ENCODE measurements at places on chromosomes 3 and 15.

GRCh38 chr15:59178151-59178695, 28.4 kb upstream of the LDHAL6B start:
- DNase-seq: no peak

DNA sequence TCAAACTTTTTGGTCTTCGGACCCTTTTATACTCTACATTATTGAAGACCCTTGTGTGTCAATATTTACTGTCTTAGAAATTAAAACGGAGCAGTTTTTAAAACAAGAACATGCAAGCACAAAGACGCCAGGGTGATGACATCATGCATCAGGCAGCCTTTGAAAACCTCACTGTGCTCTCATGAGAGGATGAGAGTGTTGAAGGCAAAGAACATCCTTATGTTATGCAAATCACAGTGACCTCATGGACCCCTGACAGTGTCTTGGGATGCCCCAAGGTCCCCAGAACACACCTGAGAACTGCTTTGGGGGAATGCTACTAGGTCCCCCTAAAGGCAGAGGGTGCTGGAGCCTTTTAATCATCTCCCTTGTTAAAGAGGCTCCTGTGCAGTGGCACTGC, 51.6 kb downstream of the CHDH start:
- no peak for DNase-seq

DNA sequence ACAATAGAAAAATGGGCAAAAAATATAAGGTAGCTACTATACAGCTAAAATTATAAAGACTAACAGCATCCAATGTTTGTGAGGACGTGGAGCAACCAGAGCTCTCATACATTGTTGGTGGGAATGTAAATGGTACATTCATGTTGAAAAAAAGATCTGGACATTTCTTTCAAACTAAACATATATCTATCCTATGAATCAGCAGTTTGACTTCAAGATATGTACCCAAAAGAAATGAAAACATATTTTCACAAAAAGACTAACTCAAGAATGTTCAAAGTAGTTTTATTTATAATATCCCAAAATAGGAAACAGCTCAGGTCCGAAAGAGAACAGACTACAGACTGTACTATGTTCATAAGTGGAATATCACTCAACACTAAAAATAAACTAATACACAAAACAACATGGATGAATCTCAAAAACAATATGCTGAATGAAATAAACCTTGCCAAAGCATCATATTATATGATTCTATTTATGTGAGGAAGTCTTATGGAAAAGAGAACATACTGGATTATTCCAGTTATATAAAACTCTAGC, 8.8 kb upstream of the TTBK2 start:
- DNase-seq: no peak

DNA sequence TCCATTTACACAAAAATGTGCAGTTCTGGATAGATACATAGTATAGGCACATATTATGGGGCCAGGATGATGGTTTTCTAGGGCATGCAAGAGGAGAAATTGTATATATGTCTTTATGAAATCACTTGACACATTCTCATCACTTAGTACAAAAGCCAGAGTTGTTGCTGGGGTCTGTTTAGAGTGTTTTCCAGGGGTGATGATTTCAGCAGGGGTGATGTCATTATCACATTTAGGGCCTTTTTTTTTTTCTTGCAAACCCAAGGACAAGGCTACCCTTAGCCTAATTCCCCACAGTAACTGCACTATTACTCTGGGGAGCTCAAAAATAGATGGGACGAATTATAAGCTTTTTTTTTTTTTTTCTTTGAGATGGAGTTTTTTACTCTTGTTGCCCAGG, 3.6 kb downstream of the ZNF589 start:
- DNase-seq: no peak

- DNase-seq: no peak
These were observed 85.2 kb upstream of the ZNF385D start for GRCh38 chr3:21836227-21836626.

DNA sequence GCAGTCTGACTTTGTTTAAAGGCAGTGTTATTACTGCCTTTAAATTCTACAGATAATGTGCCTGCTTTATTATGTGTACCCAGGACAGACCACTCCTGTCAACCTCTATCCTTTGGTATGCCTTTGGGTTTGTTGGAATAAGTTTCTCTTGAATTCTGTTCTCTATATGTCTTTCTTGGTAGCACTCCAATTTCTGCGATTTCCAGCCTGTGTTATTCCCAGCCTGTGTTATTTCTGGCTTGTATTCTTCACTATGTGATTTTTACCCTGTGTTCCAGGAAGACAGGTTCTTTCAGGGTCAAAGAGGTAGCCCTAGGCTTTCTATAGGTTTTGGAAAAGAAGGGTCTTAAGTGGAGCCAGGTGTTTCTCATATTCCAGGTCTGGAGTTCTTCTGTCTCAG, 407.4 kb upstream of the AZI2 start:
- DNase-seq: no peak

- DNase-seq: no peak
These were observed 8.8 kb upstream of the FBXO40 start for GRCh38 chr3:121584418-121584817.

DNA sequence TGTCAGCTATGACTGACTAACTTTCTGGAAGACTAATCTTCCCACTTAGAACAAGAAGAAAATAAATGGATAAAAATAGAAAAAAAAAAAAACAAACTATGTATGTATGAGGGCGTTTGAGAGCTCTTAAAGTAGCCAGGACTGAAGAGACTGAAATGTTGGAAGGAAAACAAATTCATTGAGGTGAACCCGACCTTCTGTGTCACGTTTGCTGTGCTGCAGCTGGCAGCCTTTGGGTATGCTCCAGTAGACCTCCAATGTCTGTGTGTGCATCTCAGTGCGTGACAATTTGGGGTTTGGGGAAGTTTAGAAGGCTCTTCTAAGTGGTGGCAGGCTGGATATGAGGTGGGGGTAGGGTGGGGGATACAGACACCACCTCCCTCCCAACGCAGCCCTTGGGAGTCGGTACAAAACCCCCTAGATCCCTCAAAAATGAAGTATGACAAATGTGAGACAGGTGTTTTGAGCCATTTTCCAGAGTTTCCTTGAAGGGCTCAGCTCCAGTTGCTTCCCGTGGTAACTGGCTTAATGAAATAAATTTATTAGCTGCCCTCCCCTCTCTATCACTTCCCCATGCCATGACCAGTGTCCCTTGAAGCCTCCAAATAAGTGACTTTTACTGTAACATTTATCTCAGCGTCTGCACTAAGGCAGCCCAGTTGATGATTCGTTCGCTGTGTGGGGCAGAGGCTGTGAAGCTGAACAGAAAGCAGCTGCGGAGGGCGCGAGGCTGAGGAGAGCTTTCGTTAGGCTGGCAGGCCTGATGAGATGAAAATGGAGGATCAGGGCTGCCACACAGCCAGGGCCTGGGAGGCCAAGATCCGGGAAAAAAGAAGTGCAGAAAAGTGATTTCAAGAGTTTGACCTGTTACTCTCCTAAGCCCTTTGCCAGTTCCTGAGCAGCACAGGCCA, 34.9 kb upstream of the GABRB3 start:
- DNase-seq: no peak

DNA sequence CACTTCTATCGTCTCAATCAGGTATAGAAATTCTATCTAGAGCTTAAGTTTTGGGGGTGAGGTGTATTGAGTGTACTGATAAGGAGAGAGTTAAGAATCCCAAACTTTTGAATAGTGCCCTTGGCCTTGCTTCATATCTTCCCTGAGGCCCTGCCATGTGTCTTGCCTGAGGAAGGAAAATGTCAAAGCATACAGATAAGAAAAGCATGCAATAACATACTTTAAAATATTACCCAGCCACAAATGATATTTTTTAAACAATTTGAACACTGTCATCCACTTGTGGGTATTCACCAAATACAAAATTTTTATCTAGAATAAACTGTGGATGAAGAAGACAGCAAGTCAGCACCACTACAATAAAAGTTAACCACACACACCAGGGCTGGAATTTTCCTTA, 631.0 kb upstream of the ALCAM start:
- DNase-seq: no peak

GRCh38 chr15:39079296-39079847, 501.5 kb upstream of the THBS1 start:
- DNase-seq: no peak

DNA sequence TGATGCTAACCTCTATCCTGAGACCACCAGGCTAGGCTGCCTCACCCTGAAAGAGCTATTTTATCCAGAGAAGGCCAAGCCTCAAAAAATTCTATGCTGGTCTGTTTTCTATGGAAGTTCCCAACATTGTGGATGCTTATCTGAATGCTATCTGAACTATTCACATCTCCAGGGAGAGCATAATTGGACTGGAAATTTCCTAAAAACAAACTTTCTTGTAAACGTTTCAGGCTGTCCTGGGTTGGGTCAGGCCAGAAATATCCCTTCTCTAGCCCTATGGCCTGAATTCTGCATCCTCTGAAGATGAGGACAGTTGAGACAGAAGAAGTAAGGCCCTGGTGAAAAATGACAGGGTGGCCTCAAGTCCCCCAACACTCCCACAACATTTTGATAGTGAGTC, 706.4 kb upstream of the NR2F2 start:
- no peak for DNase-seq

DNA sequence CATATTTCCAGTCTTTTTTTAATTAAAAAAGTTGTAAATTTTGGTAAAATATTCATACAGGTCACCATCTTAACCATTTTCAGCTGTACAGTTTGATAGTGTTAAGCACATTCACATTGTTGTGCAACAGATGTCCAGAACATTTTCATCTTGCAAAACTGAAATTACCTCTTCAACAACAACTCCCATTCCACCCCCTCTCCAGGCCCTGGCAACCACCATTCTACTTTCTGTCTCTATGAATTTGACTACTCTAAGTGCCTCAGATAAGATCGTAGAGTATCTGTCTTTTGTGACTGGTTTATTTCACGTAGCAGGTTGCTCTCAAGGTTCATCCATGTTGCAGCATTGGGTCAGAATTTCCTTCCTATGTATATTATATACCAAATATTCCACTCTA, 76.0 kb downstream of the SLCO3A1 start:
- no peak for DNase-seq

DNA sequence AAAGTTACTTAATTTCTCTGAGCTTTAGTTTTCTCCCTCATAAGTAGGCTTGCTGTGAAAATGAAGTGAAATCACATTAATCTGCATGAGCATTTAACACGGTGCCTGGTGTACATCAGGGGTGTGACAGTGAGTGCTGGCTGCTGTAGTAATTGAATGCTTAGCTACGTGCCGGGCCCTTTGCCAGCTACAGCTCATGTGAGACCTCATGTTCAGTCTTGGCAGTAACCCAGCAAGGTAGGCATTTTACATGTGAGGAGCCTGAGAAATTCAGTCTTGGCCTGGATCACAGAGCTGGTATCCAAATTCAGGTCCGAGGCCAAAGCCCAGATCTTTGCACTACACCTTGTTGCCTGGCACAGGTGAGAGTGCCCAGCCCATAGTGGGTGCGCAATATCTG, 9.1 kb downstream of the GHRL start:
- DNase-seq: no peak

- no peak for DNase-seq
These were observed 64.3 kb upstream of the LRRC3B start for GRCh38 chr3:26558257-26558656.

DNA sequence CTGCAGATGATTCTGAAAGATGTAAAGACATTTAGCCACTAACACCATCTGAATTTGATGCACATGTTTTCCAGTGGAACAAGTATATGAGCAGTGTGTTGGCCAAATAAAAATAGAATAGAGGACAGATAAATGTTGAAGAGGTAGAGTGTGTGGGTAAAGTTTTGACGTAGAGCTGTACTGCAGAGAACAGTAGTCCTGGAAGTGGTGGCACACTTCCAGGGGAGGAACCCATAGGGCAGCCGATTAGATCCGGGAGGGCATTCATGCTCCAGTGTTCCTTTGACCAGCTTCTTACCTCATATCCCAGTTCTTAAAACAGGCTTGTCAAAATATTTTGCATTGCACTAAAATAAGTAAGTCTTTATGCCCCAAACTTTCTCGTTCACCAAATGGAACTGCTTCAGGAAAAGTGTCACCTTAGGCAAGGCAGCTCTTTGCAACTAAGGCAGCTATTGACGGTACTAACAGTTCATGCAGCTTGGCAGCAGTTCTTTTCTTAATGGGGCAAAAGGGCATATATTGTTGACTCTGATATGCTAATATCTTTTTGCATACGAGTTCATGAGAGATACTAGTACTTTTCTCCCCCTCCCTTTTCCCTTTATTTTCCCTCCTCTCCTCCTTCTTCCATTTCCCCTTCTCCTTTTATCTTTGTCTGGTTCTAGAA, 429.3 kb upstream of the AZI2 start:
- DNase-seq: no peak

GRCh38 chr3:172673210-172673679, 37.6 kb downstream of the NCEH1 start:
- no peak for DNase-seq

DNA sequence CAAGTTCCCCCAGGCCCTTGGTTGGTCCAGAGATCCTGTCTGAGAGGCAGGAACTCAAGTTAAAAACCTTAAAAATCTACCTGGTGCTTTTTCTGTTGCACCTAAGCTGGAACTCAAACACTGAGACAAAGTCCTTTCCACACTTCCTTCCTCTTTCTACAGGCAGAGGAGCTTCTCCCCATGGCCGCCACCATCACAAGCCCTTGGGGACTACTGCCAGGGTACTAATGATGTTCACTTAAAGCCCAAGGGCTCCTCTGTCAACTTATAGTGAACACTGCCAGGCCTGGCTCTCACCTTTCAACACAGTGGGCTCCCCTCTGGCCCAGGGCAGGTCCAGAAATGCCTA, 26.0 kb downstream of the TM4SF18 start:
- no peak for DNase-seq

- no peak for DNase-seq
These were observed 153.7 kb upstream of the GADL1 start for GRCh38 chr3:31048143-31048542.

GRCh38 chr3:72234391-72234790, 449.4 kb upstream of the PROK2 start:
- DNase-seq: no peak

DNA sequence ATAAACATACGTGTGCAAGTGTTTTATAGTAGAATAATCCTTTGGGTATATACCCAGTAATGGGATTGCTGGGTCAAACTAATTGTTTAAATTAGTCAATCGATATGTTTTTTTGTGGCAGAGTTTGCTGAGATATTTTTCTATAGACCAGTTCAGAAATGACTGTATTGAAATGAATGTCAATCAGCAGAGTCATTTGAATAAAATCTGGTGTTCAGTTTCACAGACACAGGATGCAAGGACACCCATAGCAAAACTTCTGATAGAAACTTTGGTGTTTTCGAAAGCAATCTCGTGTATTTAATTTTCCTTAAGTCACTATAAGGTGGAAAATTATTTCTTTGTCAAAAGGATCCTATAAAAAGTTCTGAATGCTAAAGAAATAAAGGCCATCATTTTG, 434.4 kb downstream of the RAP2B start:
- no peak for DNase-seq

DNA sequence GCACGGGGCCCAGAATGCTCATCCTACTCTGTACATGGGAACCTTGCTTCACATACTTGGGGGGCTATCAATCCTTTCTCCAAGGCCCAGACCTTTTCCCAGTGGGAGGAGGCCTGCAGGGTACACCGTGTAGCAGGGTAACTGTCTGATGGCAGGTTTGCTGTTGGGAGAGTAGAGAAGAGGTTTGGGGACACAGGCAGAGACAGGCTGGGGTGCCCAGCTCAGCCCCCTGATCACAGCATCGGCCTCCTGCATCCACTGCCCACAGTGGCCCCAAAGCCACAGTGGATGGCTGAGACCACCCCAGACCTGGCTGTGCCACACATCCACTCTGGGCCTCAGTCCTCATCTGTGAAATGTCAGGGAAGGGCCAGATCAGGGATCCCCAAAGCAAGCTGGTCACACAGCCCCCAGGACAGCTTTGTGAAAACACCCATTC, 5.6 kb downstream of the CHRNA3 start:
- DNase-seq: no peak
